COLO829 (cell line): ENCODE measurements at places on chromosomes 13 and 19.

DNA sequence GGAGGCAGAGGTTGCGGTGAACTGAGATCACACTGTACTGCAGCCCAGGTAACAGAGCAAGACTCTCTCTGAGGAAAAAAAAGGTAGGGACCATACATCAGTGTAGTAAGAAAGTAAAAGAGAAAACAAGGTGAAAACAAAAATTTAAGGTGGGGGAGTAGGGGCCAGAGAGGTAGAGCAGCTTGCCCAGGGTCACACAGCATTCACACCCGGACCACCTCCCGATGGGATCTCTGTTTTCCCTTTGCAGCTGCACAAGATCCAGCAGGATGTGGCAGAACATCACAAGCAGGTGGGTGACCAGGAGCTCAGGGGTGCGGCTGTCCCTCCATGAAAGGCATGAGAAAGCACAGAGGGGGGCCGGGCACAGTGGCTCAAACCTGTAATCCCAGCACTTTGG, 4.5 kb downstream of the TLE6 start:
- DNase-seq, result no peak

- no peak for DNase-seq
These were observed 4.1 kb upstream of the C19orf53 start for GRCh38 chr19:13770013-13770635.

DNA sequence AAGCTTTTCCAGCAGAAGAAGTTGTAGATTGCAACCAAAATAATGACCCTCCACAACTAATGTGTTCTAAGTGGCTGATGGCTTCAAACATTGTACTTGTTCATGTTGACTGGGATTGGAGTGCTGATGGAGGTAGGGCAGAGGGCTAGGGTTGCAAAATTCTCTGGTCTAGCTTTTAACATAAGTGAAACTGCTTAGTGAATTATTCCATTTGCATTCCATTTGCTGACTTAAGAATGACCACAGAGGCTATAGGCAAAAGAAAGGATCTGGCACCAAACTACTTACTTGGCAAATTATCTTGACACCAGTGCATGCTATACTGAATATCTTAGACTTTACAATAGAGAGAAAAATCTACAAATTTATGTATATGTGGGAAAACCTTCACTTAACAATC, 287.0 kb downstream of the FGF9 start:
- no peak for DNase-seq

DNA sequence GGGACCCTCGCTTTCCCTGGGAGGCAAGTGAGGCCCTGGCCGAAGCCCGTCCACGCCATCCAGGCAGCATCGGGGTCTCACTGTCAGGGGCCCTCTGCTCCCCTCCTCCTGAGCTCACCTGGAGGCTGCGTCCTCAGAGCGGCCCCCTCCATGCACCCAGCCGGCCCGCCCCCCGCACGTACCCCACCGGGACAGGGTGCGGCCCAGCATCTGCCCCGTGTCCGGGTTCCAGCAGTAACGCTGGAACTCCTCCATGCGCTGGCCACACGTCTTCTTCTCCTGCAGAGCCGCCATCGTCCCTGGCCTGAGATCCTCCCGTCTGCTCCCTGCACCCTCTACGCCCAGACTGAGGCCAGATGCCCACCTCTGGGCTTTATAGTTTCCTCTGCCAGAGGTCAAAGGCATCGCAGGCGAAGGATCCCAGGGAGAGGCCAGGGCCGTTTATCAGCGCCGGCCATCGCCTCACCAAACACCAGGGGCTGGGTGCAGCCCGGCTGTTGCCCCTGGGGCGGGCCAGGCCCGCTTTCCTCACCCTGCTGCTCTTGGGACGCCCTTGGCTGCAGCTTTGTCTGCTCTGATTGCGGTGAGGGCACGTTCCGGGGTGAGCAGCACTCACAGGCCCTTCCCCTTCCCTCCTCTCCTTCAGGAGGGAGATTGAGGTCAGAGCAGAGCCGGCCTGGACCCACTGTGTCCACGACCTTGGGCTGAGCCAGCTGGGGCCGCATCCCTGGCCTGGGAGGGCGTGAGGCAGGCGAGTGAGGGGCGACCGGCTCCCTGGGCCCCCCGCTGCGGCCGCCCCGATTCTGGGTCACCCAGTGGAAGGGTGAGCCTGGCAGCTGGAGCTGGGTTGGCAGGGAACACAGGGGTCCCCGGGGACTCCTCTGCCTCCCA, at the start of gene ATP4B:
Gene ATP4B, minus strand, starts transcription at position 348 of the 891 bp plus-strand sequence. Its CDS starts 54 bp downstream, at position 294.
- DNase-seq, result no peak

DNA sequence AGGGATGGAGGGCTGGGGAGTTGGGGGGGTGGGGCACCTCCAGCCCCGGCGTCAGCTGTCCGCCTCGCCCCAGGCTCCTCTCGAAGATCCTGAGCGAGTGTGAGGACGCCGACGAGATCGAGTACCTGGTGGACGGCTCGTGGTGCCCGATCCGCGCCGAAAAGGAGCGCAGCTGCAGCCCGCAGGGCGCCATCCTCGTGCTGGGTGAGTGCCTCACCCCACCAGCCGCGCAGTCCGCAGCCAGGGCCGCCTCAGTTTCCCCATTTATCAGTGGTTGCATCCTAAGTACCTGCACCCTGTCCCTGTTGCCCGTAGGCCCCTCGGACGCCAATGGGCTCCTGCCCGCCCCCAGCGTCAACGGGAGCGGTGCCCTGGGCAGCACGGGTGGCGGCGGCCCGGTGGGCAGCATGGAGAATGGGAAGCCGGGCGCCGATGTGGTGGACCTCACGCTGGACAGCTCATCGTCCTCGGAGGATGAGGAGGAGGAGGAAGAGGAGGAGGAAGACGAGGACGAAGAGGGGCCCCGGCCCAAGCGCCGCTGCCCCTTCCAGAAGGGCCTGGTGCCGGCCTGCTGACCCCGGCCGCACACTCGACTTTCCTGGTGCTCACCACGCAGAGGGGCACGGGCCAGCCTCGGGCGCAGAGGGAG, 29.3 kb downstream of the ZBTB7A start:
- no peak for DNase-seq

- DNase-seq, result no peak
These were observed 287.5 kb upstream of the SOX21 start for GRCh38 chr13:94999871-95000270.

- peak; percentile 68 for DNase-seq
These were observed 16.0 kb downstream of the SMG9 start for GRCh38 chr19:43738780-43739211.
